CD4-positive, CD25-positive, alpha-beta regulatory T cell (primary cell): ENCODE measurements at places on chromosomes 7 and 10.

- DNase-seq, result no peak
- no peak overlapping the region for H3K27ac ChIP-seq
- H3K4me1 ChIP-seq, result no peaks in the 10 kb centered on the region
- no peak overlapping the region for H3K4me3 ChIP-seq
Observed at GRCh38 chr7:139585042-139585441, 61.6 kb downstream of the CLEC2L start.

- no peak for DNase-seq
- peaks cover 2% of the 10 kb centered on the region for H3K36me3 ChIP-seq
- H3K27ac ChIP-seq, result no peak overlapping the region
Observed at GRCh38 chr7:152341914-152342236, 93.9 kb downstream of the KMT2C start.

- no peak for DNase-seq
- H3K4me1 ChIP-seq, result peaks cover 5% of the 10 kb centered on the region
- peaks cover 7% of the 10 kb centered on the region for H3K27me3 ChIP-seq
- no peak overlapping the region for H3K27ac ChIP-seq
Observed at GRCh38 chr7:107884066-107884818, 6.7 kb upstream of the DLD start.

- H3K36me3 ChIP-seq, result peaks cover 55% of the 10 kb centered on the region
- no peaks in the 10 kb centered on the region for H3K4me1 ChIP-seq
- no peak overlapping the region for H3K4me3 ChIP-seq
- no peaks in the 10 kb centered on the region for H3K27me3 ChIP-seq
- H3K27ac ChIP-seq, result no peak overlapping the region
- DNase-seq, result no peak
Observed at GRCh38 chr7:149205690-149206381, 10.5 kb downstream of the ZNF282 start.

GRCh38 chr7:51307651-51308210 lies 8.9 kb downstream of the COBL start:
- DNase-seq, result no peak
- no peaks in the 10 kb centered on the region for H3K4me1 ChIP-seq
- no peaks in the 10 kb centered on the region for H3K27me3 ChIP-seq
- H3K36me3 ChIP-seq, result no peaks in the 10 kb centered on the region
- no peak overlapping the region for H3K4me3 ChIP-seq

- H3K4me1 ChIP-seq, result peaks cover 29% of the 10 kb centered on the region
- peak overlapping the region; percentile 84 for H3K4me3 ChIP-seq
- no peaks in the 10 kb centered on the region for H3K27me3 ChIP-seq
- peak; percentile 11 for DNase-seq
- no peaks in the 10 kb centered on the region for H3K36me3 ChIP-seq
Observed at GRCh38 chr10:50636618-50637579, 13.1 kb upstream of the SGMS1 start.

- H3K27me3 ChIP-seq, result peaks cover 6% of the 10 kb centered on the region
- no peaks in the 10 kb centered on the region for H3K4me1 ChIP-seq
- no peak overlapping the region for H3K27ac ChIP-seq
- H3K36me3 ChIP-seq, result no peaks in the 10 kb centered on the region
- no peak for DNase-seq
- no peak overlapping the region for H3K4me3 ChIP-seq
Observed at GRCh38 chr10:24213266-24213665, 4.3 kb downstream of the KIAA1217 start.
